Activated T-cell treated with anti-CD3 and anti-CD28 coated beads for 1 hour (primary cell): ENCODE measurements at places on chromosomes 5 and 9.

GRCh38 chr5:175521313-175521833 is 43.0 kb downstream of the SFXN1 start:
- no peak for DNase-seq

DNA sequence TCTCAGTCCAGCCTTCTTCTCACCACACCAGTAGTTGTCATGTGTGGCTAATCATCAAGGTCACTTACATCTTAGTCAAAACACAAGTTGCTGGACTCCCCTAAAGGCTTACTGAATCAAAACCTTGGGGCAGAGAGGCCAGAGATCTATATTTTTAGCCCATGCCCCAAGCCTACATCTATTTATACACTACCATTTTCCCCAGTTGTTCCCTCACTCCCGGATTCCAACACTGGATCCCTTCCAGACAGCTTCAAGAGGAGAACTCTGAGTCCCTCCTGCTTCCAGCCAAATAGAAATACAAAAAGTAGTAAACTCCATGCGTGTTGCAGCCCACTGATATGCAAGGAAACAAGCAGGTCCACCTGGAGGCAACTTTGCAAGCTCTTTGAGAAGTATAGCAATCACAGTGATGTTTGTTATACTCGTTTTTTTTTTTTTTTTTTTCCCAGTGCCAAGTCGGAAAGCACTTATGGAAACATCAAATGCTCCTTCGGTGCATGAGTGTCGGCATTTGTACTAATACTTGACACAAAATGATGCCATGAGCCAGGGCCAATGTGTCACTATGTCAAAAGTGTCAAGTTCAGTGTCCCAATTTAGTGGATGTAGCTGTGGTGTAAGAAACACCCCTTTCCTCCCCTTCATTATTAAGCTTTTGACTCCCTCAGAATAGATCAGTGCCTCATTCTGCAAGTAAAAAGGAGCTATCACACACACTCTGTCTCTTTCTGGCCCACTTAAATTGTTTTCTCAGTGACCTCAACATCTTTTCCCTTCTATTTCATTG is 594.2 kb upstream of the SGCD start:
- no peak for DNase-seq

DNA sequence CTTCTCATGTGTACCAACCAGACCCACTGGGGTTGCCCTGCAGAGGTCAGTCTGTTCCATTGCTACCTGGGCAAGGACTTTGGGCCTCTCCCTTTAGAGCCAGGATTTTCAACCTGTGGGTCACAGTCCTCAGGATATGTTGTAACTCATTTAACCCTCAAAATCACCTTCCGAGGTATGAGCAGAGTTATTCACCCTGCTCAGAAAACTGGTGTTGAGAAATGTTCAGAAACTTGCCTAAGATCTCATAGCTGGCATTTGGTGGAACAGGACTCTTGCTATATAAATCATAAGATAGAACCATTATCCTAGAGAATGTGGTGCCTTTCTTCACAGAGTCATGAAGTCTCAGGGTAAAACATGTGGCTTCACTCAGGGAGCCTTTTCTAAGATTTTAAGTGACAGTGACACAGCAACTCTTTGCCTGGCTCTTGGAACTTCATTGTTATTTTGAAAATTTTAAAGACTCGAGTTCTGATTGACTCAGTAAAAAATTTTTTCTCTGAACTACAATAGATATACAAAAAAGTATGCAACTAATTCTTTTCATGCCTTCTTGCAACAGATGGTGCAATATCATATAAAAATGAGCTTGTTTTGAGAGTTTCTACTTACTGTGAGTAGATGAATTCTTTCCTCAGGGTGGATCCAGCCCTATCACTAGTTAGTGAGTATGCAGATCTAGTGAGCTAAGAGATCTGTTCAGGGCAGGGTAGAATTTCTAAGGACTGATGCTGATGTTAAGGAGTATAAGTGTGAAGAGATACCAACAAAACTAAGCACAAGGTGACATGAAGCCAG is 29.5 kb downstream of the CAST start:
- no peak for DNase-seq

- DNase-seq: no peak
Measured at GRCh38 chr5:133292300-133292699, 240.5 kb downstream of the HSPA4 start.

- no peak for DNase-seq
Measured at GRCh38 chr9:112752334-112753125, 2.0 kb downstream of the SNX30 start.

DNA sequence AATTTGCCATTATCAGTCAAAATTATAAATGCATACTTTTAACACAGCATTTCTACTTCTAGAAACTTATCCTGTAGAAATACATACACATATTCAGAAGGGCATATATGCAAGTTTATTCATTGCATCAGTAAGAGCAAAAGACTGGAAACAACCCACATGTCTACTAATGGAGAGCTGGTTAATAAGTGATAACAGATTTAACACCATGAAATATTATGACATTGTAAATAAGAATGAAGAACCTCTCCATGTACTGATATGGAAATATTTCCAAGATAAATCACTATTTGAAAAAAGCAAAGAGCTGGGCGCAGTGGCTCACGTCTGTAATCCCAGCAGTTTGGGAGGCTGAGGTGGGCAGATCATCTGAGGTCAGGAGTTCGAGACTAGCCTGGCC is 54.5 kb downstream of the ELOVL7 start:
- DNase-seq: no peak

GRCh38 chr5:128782446-128782845 is 182.8 kb upstream of the SLC27A6 start:
- no peak for DNase-seq

GRCh38 chr9:16579872-16580432 is 290.5 kb downstream of the BNC2 start:
- DNase-seq: no peak

GRCh38 chr9:129111528-129112151 is 425 bp downstream of the PTPA start:
- DNase-seq: no peak

DNA sequence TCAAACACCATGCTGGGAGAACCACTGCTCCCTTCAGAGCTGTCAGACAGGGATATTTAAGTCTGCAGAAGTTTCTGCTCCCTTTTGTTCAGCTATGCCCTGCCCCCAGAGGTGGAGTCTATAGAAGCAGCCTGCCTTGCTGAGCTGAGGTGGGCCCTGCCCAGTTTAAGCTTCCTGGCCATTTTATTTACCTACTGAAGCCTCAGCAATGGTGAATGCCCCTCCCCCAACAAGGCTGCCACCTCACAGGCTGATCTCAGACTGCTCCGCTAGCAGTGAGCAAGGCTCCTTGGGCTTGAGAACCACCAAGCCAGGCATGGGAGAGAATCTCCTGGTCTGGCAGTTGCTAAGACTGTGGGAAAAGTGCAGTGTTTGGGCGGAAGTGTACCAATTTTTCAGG is 205.5 kb upstream of the PTGER4 start:
- DNase-seq: no peak

DNA sequence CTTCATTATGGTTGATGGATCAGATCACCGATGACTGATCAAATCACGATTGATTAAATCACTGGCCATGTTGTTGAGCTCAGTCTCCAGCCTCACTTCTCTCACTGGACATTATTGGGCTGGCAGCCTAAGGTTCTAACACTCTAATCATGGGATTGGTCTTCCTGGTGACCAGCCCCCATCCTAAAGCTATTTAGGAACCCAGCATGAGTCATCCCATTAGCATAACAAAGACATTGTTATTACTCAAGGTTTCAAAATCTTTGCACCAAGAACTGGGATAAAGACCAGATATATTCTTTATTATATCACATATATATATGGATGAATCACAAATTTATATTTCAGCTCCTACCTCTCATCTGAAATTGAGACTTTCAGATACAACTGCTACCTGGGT is 272.1 kb upstream of the IL12B start:
- no peak for DNase-seq

GRCh38 chr5:124935065-124935464 is 188.6 kb upstream of the ZNF608 start:
- no peak for DNase-seq

- DNase-seq: no peak
Measured at GRCh38 chr5:175254155-175254554, 189.8 kb downstream of the DRD1 start.

- DNase-seq: no peak
Measured at GRCh38 chr9:68678430-68678829, 26.6 kb upstream of the PIP5K1B start.

GRCh38 chr9:34491596-34491995 is 31.2 kb downstream of the ENHO start:
- no peak for DNase-seq

GRCh38 chr5:107919969-107920368 is 249.2 kb upstream of the EFNA5 start:
- no peak for DNase-seq

GRCh38 chr5:123147128-123147715 is 58.2 kb downstream of the PRDM6 start:
- DNase-seq: no peak

DNA sequence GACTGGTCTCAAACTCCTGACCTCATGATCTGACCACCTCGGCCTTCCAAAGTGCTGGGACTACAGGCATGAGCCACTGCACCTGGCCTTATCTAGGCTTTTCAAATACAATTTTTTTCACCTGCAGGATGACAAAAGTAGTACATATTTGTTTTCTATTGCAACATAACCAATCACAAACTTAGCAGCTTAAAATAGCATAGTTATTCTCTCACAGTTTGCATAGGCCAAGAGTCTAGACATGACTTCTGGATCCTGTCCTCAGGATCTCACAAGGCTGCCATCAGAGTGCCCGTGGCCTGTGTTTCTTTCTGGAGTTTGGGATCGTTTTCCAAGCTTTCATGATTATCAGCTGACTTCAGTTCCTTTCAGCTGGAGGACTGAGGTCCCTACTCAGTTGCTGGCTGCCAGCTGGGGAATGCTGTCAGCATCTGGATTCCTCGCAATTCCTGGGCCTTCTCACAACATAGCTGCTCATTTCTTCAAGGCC is 348.9 kb downstream of the ARHGEF28 start:
- DNase-seq: no peak

DNA sequence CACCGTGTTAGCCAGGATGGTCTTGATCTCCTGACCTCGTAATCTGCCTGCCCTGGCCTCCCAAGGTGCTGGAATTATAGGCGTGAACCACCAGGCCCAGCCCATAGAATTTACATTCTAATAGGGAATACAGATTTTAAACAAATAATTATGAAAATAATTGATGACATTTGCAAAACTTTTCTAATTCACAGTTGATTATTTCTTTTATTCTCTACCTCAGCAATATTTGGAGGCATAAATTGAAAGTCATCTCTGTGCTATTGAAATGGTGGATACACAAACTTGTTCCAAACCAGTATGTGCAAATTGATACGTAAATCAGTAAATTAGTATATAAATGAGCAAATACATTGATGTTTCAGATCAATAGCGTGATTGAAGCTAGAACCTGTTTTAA is 8.2 kb downstream of the BNIP1 start:
- no peak for DNase-seq
